NCI-H2029 (cell line): ENCODE measurements at places on chromosomes 16 and 17.

DNA sequence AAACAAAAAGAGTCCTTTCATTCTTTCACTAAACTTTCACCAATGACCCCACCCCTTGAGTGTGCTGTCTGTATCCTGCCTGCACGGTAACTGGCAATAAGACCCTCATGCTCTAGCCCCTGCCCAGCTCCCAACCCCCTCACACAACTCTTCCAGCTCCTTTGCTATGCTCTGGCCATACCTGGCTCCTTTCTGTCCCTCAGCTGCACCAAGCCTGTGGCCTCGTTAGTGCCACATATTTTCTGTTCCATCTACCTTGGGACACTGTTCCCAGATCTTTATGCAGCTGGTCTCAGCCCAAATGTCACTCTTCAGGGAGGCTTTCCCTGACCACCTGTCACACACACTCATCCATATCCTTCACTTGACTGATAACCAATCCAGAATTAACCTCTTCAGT lies 47.3 kb downstream of the C16orf82 start:
- DNase-seq: no peak

- DNase-seq: no peak
Measured at GRCh38 chr16:19132255-19132654, 18.5 kb downstream of the ITPRIPL2 start.

DNA sequence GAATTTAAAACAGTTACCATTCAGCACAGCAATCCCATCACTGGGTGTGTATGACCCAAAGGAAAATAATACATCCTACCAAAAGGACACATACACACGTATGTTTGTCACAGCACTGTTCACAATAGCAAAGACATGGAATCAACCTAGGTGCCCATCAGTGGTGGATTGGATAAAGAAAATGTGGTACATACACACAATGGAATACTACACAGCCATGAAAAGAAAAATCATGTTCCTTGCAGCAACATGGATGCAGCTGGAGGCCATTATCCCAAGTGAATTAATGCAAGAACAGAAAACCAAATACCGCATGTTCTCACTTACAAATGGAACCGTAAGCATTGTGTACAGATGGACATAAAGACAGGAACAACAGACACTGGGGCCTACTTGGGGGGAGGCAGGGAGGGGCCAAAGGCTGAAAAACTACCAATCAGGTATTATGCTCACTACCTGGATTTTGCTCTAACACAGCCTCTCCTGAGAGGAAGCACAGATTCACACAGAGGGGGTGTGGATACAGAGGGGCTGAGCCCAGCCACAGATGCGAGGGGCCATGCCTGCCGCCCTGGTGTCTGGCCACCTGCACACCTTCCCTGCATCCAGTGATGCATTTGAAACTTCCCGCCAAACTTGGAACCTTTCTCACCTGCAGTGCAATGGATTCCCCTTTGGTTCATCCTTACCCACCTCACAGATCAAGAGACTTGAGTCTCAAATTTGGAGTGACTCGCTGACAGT lies 55.9 kb downstream of the USP22 start:
- DNase-seq: no peak

DNA sequence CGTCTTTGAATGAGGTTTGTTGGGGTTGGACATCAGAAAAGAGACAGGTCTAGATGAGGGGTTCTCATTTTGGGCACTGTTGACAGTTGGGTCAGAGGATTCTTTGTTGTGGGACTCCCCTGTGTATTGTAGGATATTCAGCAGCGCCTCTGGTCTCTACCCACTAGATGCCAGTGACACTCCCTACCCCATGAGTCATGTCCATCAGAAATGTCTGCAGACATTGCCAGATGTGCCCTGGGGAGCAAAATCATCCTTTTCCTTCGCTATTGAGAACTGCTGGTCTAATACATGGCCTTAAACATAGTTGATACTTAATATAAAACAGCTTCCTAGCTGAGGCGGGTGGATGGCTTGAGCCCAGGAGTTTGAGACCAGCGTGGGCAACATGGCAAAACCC lies 3.1 kb downstream of the ABAT start:
- no peak for DNase-seq

DNA sequence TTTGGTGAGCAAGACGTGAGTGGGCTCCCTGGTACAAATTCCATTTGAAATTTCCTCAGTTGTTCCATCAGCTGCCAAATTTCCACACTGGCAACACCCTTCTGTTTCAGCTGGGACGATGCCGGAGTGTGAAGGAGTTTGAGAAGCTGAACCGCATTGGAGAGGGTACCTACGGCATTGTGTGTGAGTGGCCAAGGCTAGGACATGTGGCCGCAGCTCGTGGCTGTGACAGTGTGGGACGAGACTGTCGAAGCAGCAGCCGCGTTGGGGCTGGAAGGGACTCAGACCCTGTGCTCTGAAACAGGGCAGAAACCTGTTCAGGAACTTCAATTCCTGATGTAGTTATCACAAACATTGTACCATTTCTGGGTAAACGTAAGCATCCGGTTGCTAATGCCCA lies 2.7 kb downstream of the CDK10 start:
- no peak for DNase-seq
